Activated T-cell treated with anti-CD3 and anti-CD28 coated beads, Interleukin-2, amount 50 U/mL, for 24 hours (primary cell): ENCODE measurements at places on chromosomes 2 and 18.

- no peak for DNase-seq
Observed at GRCh38 chr2:120452945-120453634, 107.2 kb downstream of the INHBB start.

- DNase-seq, result no peak
Observed at GRCh38 chr2:207939342-207940108, 85.8 kb downstream of the PLEKHM3 start.

DNA sequence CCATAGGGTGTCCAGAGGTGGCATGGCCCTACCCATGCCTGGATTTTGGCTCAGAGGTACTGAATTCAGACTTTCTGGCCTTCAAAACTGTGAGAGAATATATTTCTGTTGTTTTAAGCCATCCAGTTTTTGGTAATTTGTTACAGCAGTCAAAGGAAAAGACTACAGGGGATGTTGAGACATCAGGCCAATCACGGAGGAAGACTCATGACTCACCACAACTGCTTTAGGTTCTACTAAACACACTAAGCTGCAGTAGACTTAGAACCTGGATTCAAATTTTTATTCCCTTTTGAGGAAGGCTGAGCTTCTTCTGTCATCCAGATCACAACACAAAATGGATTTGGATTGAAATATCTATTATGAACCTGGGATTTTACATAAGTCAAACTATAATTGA, 12.0 kb upstream of the C2orf66 start:
- DNase-seq, result no peak

- DNase-seq, result no peak
Observed at GRCh38 chr18:21857871-21858270, 117.3 kb downstream of the MIB1 start.

DNA sequence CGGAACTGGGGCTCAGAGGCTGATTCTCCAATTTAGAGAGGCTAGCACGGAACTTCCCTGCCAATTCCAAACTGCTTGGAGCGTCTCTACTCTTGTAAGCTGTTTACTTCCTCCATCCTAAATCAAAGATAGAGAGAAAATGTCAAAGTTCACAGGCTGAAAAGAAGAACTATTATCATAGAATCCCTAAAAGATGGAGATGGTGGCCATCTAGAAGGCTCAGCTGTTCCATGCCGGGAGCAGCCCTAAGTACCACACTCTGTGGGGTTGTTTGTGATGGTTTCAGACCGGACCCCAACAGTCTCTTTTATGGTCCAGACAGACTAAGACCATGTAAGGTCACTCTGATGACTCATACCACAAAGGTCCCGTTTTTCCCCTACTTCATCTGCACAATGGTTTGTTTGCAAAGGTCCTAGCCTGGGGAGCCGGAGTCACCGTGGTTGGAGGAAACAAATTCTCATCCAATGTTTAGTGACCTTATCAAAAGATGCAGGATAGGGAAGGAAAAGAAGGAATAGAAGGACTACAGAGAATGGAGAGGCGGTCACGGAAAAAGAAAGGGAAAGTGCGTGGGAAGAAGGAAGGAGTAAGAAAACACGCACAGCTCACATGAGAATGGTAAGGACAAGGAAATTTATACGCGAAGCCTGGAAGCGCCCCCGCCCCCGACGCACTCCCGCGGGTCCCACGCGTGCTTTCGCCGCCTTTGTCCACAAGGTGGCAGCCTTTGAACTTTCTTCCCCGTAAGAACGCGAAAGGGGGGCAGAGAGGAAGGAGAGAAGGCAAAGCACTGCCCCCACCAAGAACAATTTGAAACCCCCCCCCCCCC, 453 bp upstream of the ANTXR1 start:
- peak; percentile 61 for DNase-seq

DNA sequence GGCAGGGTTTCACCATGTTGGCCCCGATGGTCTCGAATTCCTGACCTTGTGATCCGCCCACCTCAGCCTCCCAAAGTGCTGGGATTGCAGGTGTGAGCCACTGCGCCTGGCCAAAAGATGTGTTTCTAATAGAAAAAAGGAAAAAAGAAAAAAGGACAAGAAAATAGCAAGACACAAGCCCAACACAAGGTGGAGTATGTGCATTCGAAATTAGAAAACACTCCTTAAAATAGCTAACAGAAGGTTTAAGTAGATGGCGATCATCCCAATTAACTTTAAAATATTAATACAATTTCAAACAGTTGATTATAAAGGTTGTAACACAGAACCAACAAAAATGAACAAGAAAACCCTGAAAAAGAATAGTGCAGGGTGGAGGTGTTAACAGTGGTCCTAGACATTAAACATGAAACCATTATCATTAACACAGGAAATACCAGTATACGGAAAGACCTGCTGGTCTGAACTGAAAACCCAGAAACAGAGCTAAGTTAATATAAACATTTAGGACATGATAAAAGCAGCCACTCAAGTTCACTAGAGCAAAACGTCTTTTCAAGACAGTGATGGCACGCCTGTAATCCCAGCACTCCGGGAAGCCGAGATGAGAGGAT, 57.9 kb downstream of the HDLBP start:
- no peak for DNase-seq

DNA sequence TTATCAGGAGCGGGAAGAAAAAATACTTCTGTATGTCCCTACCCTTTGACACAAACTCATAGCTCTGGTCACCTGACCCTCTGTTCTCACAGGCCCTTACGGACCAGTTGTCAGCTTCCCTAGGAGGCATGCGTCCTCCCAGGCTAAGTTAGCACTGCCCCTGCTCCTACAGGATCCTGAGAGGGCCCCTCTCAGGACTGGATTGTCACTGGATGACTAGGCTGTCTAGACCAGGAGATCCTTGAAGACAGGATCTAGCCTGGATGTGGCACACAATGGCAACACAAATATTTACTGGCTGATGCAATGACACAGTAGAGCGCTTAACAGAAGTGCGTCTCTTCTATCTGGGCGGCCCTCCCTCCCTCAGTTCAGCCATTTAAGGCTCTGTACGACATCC, 7.7 kb downstream of the FAM228A start:
- DNase-seq, result no peak

GRCh38 chr18:48813321-48813720, 137.4 kb downstream of the SMAD7 start:
- no peak for DNase-seq

DNA sequence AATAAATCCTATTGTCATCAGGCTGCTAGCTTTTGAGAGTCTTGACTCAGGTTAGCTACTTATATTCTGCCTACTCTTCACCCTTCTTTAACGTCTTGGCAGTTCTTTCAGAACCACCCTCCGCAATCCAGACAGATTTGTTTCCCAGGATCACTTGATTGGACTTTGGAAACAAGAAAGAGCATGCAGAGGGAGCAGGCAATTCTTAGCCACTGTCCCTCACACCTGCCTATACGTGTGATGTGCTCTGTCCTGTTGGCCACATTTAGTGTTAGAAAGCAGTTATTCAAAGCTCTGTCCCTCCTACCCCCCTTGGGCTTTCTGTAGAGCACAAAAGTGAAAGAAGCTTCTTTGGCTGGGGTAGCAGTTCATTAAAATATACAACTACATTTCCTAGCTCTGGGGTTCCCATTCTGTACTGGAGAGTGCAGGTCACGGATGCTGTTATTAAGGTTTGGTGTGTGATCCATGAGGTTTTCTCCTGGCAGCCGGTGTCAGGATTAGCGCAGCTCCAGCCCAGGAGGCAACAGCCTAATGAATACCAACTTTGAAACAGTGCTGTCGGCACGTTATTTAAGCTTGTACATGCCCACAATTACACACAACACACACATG, 6.3 kb downstream of the FZD5 start:
- DNase-seq, result no peak

DNA sequence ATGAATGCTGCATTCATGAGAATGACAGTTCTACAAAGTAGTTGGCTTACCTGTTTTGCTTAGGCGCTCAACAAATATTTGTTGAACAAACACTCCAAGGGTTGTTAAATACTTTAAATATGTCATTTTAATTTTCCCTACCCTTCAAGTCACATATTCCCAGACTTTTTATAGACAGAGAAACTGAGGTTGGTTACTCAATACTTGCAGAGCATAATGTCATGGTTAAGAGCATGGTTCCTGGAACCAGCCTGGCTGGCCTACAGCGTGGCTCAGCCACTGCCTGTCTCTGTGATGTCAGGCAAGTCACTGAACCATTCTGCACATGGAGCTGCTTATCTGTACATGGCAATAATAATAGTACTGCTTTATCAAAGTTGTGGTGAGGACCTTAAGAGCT, 120.0 kb upstream of the STK17B start:
- DNase-seq, result no peak

DNA sequence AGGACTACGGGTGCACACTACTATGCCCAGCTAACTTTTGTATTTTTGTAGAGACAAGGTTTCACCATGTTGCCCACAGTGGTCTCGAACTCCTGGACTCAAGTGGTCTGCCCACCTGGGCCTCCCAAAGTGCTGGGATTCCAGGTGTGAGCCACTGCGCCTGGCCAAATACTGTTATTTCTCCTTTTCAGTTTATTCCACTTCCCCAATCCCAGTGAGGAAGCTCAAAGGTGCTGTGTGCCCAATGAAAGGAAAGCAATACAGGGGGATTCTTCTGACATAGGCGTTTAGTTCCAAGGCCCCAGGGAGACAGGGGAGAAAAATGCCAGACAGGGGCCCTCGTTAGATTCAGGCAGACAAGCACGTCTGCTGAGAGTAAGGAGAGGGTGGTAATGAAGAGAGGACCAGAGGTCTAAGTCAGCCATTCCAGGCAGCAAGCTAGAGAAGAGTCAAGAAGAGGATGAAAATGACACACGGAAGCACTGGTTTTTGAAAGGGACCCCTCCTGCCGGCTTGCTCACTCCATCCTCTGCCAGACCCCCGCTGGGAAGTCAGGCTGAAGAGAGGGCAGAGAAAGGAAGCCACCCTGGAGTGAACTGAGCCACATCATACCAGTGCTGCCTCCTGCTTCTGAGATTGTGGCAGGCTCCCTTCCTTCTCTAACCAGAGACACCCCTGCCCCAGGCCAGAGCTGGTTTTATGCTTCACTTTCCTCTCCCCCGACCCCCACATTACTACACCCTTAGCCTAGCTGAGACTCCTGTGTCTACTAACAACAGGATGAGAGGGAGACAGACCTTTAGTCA, 6.7 kb downstream of the INO80C start:
- DNase-seq, result no peak

DNA sequence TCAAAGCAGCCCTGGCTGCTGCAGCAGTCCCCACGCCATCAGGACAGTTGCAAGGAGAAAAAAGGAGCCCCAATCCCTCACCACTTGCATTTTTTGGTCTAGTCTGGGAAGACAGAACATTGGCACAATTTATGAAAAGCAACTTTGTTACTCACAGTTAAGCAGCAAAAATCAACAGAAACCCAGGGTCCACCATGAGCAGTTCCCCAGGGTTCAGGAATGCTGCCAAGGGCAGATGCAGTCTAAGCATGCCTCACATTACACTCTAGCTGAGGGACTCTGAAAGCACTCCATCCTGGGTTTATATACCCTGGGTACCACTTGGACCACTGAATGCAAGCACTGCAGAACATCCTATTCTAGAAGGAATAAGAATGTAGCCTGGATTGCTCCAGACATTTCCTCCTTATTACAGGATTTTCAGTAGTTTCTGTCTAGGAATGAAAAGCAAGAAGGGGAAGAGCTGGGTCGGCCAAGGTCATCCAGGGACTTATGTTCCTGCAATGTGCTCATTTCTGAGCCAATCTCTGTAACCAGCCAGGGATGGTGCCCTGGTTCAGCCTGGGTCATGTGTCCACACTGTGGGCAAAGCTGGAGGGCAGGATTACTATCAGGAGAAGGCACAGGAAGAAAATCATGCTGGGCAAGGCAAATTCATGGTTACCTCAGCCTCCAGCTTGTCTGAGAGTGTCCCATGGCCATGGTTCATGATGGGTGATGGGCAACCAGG, 19.5 kb upstream of the TMEM163 start:
- no peak for DNase-seq

DNA sequence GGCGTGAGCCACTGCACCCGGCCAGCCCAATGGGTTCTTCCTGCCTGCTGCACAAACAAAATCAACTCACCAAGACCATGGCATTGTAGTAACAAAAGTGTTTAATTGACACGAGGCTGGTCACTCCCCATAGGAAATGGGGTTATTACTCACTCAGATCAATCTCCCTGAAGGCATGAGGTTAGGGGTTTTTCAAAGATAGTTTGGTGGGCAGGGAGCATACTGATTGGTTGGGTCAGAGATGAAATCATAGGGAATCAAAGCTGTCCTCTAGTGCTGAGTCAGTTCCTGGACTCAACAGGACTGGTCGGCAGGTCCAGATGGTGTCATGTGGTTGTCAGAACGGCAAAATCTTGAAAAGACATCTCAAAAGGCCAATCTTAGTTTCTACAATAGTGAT, 122.1 kb downstream of the TMEM17 start:
- DNase-seq, result no peak

GRCh38 chr2:163732727-163733126, 3.1 kb downstream of the FIGN start:
- DNase-seq, result no peak

GRCh38 chr2:21438949-21439348, 315.2 kb downstream of the TDRD15 start:
- DNase-seq, result no peak

DNA sequence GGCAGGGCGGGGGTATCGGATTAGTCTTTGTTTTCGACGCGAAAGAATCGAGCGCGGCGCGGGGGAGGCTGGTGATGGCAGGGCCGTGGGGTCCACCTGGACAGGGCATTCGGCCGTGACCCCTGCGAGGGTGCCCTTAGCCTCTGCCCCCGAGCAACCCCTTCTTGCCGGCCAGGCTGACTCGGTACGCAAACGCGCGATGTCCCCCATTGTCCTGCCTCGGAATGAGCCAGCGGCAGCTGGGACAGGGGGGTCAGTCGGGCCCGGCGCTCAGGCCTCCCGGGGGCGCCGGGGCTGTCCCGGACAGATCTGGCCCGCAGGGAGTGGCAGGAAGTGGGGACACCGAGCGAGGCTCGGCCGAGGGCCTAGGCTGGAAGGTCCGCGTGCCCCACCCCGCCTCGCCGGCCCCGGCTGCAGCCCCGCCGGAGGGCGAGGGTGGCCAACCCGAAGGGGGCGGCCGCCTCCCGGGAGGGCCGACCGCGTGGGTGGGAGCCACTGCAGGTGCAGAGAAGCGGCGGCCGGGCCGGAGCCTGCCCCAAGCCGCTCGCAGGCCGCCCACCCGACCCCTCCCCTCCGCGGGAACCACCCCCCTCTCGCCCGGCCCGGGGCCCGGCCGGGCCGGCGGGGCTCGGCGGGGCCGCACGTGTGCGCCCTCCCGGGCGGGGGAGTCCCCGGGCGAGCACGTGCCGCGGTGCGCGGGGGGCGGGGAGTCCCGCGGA, at the start of gene TET3:
TSS of gene TET3 (plus strand) at position 708 of the 719 bp plus-strand sequence. CDS start 1,494 bp downstream, outside the sequence.
- DNase-seq, result peak; percentile 76

DNA sequence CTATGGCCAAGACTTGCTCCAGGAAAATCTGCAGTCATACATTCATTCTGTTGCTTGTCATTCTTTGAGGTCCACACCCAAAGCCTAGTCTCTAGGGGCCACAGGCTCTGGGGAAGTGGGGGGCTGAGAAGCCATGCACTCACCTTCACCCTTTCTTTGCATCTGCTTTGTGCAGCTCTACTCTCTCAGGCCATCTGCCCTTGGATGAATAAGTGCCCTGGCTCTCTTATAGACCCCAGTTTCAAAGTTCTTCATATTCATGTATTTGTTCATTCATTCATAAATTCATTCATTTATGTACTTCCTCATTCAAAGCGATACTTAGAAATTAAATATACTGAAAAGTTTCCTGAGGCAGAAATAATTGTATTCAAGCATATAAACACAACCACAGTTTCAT, 130.3 kb upstream of the FAM98A start:
- no peak for DNase-seq

GRCh38 chr2:64679673-64680425, 26.1 kb upstream of the SERTAD2 start:
- no peak for DNase-seq

GRCh38 chr2:118431165-118431517, 342.9 kb downstream of the INSIG2 start:
- no peak for DNase-seq

- no peak for DNase-seq
Observed at GRCh38 chr18:23529604-23530003, 26.3 kb downstream of the RMC1 start.
